ENCODE measurements at places on chromosomes 7 and 10.

GRCh38 chr7:50047716-50048115 lies 45.3 kb downstream of the ZPBP start:
- DNase-seq: no peak

GRCh38 chr10:65787571-65787970 lies 1138.3 kb upstream of the LRRTM3 start:
- no peak for DNase-seq

GRCh38 chr7:7018290-7018689 lies 164.1 kb upstream of the C1GALT1 start:
- no peak for DNase-seq

GRCh38 chr10:13003004-13003403 lies 1.5 kb upstream of the CCDC3 start:
- DNase-seq: no peak

DNA sequence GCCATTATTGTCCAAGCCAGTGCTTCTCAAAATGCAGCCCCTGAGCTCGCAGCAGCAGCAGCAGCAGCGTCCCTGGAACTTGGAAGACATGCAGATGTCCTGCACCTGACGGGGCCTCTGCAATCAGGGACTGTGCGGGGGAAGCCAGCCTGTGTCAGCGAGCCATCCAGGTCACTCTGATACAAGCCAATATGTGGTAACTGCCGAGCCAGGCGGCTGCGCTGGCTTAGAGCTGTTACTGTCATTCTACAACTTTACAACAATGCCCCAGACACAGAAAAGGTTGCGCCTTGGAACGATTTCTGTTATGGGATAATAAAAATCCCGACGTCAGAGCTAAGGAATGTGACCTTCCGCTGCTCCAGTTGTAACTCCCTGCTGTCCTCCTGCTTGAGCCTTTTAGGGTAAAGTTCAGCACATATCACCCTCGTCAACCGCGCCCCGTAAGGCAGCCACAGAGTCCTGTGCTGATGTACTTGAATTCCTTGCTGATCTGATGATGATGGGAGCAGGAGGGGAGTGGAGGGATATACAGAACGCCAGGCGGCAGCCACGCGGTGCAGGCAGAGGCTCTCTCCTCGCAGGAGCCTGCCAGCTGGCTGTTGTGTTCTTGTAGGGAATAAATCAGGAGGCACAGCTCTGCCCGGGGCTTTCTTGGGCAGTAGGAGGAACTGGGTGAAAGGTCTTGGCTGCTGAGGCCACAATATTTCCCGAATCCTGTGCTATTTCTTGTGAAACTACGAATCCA lies 20.0 kb upstream of the CRYGN start:
- no peak for DNase-seq

GRCh38 chr10:48299066-48299465 lies 7.4 kb upstream of the MAPK8 start:
- no peak for DNase-seq

DNA sequence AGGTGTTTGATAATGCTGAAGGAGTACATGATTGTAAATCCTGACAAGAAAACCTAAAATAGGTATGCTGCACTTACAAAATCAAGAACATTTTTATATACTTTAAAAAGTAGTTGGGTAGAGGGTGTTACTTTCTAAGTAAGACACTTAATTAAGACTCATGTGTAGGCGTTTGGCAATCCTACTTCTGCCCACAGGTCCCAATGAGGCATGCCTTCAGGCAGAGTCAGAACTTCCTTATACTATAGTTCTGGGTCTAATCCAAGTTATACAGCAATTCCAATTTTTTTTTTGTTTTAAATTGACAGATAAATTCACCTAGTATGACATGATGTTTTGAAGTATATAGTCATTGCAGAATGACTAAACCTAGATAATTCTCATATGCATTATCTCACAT lies 1188.5 kb upstream of the PHF14 start:
- no peak for DNase-seq

GRCh38 chr7:50633414-50633710 lies 68.2 kb upstream of the DDC start:
- DNase-seq: no peak

GRCh38 chr7:139827042-139827441 lies 2.0 kb upstream of the TBXAS1 start:
- DNase-seq: no peak

DNA sequence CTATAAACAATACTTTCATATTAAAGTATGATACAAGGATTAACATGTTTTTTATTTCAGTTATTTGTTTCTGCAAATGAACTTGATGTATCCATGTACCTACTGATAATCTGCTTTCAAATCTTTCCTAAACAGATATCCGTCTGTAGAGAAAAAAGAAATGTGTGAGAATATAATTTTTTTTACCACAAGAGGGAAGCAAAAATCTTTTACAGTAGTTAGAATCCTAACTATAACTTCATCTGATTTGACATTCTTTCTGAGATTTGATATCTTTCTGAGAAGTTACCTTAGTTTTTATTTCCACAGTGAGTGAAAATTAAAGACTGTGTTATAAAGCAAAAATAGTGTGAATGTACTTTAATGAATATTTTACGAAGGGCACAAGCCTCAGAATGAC lies 203.9 kb upstream of the PCLO start:
- DNase-seq: no peak

DNA sequence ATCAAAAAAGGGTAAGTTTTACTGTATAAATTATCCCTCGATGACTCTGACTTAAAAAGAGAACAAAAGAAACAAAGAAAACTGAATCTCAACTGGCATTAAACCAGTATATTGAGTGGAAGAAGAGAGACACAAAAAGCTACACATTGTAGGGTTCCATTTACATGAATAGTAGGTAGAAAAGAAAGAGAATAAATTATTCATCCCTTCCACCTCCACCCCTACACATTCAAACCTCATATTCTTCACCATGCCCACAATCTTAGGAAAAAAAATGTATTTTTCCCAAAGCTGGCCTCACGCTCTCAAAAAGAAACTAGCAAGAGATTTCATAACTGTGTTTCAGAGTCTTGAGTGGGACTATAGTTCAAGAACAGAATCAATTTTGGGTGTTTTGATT lies 346.8 kb upstream of the AOAH start:
- DNase-seq: no peak

- DNase-seq: no peak
These were observed 230.8 kb upstream of the GHITM start for GRCh38 chr10:83908506-83908905.

GRCh38 chr7:17849504-17849903 lies 90.8 kb downstream of the SNX13 start:
- DNase-seq: no peak

DNA sequence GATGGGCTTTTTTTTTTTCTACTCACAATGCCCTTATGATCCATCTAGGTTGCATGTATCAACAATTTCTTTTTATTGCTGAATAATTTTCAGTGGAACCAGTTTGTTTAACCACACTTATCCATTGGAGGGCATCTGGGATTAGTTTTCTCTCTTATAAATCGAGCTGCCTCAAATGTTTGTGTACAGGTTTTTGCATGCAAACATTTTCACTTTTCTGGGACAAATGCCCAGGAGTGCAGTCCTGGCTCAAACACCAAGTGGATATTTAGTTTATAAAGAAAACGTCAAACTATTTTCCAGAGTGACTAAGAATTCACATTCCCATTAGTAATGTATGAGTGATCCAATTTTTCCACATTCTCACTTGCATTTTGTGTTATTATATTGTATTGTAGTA lies 313.4 kb downstream of the CXCL12 start:
- no peak for DNase-seq

GRCh38 chr7:22601408-22601807 lies 101.4 kb upstream of the STEAP1B start:
- no peak for DNase-seq

DNA sequence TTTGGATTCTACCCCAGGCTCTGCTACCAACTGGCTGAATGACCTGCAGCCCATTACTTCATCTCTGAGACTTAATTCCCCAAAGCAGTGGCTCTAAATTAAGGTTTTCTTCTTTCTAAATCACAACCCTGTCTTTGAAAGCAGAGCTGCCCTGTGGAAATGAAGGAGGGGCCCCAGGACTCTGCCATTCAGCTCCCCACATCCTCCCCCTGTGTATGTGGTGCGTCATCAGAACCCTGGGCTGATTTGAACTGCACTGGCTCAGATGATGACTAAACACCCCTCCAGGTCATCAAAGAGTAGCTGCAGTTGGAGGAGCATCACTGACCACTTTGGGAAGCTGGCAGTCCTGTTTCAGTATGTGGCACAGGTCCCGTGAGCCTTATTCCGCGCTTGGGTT lies 46.6 kb downstream of the BPGM start:
- DNase-seq: peak; percentile 44

DNA sequence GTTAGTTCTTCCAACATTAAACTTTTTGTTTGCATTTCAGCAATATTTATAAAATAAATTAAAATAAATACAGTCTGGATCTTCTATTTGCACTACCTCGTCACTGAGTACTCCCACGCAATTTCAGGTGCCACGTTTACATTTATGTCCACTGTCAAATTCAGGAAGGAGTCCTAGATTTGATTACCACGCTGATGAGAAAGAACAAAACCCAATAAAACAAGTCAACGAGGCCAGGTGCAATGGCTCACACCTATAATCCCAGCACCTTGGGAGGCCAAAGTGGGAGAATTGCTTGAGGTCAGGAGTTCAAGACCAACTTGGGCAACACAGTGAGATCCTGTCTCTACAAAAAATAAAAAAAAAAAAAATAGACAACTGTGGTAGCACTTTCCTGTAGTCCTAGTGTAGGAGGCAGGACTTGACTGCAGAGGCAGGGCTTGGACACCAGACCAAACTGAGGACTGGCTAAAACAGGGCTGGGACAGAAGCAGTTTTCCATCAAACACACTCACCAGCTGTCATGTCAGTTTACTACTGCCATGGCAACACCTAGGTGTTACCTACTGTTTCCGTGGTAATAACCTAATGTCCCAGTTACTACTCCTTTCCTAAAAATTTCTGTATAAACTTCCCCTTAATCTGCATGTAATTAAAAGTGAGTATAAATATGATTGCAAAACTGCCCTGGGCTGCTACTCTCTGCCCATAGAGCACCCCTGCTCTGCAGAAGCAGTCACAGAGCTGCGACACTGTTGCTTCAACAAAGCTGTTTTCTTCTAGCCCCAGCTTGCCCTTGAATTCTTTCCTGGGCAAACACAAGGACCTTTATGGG lies 341.7 kb downstream of the PARD3 start:
- no peak for DNase-seq

- no peak for DNase-seq
These were observed 230.0 kb upstream of the PPP1R3A start for GRCh38 chr7:114148779-114149178.

DNA sequence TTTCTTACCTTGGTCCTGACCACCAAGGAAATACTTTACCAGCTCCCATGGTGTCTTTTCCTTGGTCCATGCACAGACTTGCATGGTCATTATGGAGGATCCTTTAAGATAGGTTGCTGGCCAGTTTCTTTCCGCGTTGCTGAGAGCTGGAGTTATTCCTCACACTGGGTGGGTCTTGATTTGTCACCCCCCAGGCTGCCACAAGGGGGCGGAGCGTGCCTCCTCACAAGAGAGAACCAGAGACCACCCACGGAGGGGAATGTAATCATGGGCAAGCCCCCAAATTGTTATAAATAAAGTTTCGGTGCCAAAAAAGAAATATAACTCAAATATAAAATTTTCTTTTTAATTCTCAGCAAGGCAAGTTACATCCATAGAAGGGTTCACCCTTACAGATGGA lies 10.5 kb upstream of the TRIM24 start:
- DNase-seq: peak; percentile 30
